NCI-H524 treated with DMSO at 0.1 percent for 48 hours (cell line): ENCODE measurements at places on chromosomes 5 and 9.

DNA sequence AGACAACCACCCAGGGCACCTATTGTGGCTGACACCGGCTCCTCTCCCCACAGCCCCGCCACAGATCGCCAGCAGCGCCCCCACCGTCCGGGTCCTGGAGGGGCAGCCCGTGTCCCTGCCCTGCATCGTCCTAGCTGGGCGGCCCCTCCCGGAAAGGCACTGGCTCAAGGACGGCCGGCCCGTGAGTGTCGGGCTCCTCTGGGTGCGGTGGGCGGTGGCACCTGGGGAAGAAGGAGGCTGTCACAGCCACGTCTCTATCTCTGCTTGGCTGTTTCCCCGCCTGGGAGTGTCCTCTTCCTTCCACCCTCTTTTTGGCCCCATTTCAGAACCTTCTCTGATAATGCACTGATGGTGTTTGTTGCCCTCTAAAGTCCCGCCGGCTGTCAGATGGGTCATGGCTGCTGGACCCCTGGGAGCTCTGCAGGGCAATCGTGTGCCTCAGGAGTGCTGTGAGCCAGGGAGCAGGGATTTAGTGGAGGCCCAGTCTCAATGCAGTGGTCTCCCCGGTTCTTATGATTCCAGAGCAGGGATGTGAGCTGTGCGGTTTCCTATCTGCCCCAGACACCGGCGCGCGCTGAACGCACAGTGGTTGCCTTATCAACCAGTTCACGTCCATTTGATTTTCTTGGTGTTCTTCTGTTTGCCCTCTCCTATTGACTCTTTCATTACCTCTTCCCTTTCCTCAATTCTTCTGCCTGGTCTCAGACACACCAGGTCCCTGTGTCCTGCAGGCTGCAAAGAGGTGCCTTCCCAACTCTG lies 55.3 kb downstream of the HMCN2 start:
- DNase-seq: no peak

DNA sequence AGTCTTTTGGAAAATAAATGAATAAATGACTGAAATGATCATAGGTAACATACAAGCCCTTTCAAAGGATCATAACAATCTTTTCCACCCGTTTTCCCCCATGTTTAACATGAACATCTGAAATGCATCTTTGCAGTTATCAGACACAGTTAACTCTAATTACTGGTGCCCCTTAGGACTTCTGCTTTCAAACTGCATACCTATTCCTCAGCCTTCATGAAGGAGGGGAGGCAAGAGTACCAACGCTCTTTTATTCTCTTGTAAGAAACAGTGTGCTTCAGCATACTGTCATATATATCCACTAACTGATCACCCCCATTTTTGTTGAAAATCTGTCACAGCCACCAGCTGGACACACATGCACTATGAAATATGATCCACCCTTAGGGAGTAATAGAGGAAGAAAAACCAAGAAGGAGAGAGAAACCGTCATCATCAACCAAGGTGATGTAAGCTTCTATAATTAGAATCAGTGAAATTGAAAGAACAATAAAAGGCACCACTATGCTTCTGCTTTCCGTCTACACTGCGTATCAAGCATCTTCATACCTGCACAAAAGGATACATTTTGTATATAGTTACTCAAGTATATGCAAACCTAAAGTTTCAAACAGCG lies 98.7 kb downstream of the RAPGEF6 start:
- DNase-seq: peak; percentile 65

DNA sequence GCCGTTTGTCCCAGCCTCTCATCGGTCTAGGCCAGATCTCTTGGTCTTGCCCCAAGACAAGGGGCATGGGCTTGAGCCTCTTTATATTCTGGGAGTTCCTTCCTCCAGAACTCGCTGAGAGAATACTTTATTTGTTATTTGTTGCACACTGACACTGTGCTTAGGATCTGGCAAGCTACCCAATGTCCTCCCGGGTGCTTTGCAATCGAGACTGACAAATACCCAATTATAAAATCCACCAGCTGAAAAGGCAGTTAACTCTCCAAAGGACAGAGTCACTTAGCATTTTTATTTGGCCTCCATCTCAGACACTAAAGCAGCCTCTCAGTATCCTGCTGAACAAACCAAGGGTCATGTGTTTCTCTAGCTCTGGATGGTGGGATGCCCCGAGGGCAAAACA lies 500.2 kb upstream of the DAP start:
- no peak for DNase-seq

DNA sequence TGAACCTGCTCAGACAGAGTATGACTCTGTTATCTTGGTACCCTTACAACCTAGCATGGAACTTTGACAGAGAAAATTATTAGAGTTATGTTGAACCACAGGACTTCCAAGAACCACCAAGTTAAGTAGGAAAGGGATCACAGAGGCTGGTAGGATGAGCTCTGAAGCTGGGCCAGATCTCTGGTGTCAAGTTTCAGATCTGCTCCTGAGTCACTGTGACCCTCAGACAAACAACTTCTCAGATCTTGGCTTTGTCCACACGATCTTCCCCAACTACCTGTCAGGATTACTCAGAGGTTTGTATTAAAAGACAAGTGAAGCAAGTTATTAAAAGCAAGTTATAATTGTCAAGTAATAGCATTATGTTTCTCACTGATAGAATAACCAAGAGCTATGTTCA lies 189.0 kb downstream of the SEC61B start:
- no peak for DNase-seq

- no peak for DNase-seq
These were observed 160.6 kb upstream of the GNA14 start for GRCh38 chr9:77808751-77809081.

DNA sequence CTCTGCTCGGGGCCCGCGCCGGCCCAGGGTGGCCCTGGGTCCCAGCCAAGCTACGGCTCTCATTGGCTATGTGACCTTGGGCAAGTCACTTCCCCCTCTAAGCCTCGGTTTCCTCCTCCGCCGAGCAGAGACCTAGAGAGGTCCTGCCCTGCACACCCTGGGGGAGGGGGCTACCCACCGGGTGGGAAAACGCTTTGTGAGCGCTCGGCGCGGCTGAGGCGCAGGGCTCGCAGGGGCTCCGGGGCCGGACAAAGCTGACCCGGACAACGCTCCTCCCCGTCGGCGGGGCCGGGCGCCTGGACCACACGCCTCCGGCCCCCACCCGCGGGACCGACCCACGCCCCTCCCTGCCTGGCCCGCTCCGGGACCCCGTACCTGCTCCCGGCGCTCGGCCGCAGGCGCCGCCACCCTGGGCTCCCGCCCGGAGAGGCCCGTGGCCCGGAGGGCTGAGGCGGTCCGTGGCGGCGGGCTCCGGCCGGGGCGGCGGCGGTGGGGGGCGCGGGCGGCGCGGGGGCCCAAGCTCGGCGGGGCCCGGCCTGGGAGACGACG lies 85.7 kb upstream of the MELK start:
- no peak for DNase-seq

GRCh38 chr9:132210472-132211145 lies 48.8 kb downstream of the NTNG2 start:
- DNase-seq: no peak

GRCh38 chr5:150520747-150521521 lies 13.0 kb downstream of the NDST1 start:
- no peak for DNase-seq

DNA sequence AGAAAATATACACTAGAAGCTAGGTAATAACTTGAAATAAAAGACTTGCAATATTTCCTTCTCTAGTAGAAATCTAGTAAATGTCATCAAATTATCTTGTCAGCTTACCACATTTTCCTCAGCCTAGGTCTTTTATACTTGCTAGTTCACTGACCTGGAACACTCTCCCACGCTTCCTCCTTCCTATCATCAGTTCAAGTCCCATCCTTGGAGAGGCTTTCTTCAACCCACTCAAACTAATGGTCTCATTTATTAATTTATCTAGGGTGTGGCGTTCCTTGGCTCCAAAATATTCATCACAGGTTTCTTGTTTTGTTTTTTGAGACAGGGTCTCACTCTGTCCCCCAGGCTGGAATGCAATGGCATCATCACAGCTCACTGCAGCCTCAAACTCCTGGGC lies 2.9 kb downstream of the FAM13B start:
- DNase-seq: no peak

GRCh38 chr5:39500551-39501175 lies 75.9 kb upstream of the DAB2 start:
- DNase-seq: no peak

- no peak for DNase-seq
These were observed 212.7 kb downstream of the TTLL11 start for GRCh38 chr9:121880343-121880898.

- no peak for DNase-seq
These were observed 280.3 kb downstream of the NPR3 start for GRCh38 chr5:32991421-32991815.

DNA sequence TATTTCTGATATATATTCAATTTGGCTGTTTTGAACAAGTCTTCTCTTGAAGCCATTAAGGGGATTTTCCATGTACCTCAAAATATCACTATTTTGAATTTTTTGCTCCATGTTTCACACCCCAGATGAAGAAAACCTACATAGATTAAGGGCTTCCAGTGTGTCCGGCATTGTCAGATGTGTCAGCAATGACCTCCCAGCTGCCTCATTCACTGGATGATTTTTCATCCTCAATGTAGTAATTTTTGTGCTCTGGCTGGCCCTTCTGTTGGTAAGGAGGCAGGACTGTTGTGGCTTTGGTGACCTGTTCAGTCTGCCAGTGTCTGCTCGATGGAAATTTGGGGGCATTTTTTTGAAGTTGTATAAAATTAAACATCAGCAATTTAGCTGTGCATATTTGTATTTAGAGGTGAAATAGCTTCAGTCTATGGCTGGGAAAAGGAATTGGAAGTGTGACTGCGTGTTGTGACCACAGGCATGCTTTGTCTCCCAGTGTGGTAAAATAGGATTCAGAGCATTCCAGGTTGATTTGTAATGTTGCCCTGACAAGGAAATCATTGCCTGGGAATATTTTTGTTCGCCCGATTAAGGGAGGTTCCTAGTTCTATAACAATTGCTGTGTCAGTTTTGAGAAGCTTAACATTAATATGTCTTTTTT lies 312.4 kb downstream of the ARHGEF28 start:
- DNase-seq: no peak
